Body of pancreas (tissue), 4 donors: ENCODE measurements at places on chromosomes 1 and 21. TPM values are rescaled to one million over a fixed set of nuclear protein-coding genes. Genes with fewer than 3 reads are reported as not detected.
A peak's percentile ranks its signal among the peaks of the same experiment; 100 is the strongest.

DNA sequence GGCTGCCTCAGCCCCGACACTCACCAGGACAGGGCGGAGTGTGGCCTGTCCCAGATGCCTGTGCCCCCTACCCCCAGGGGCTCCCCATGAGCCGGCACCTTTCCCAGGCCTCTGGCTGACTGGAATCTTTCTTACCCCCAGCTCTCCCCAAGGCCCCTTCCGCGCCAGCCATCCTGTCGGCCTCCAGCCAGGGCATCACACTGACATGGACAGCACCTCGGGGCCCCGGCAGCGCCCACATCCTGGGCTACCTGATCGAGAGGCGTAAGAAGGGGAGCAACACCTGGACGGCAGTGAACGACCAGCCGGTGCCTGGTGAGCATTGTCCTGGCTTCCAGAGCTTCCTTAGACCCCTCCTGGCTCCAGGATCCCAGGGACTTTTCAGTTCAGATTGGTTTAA lies 26.5 kb downstream of the IGFN1 start:
- H3K4me3 ChIP-seq: no peak overlapping the region
- H3K4me1 ChIP-seq: no peaks in the 10 kb centered on the region
- no peak overlapping the region for H3K27ac ChIP-seq
- no peaks in the 10 kb centered on the region for H3K27me3 ChIP-seq
- no peaks in the 10 kb centered on the region for H3K36me3 ChIP-seq

Gene MIXL1
- not detected for total RNA-seq

- H3K4me1 ChIP-seq: peaks cover 19% of the 10 kb centered on the region
- no peak overlapping the region for H3K4me3 ChIP-seq
These were observed 60.3 kb downstream of the XCL1 start for GRCh38 chr1:168636642-168637111.

Gene RNU1-3
- total RNA-seq: 15,479 TPM

- H3K27me3 ChIP-seq: no peaks in the 10 kb centered on the region
- peak within 1 kb of the TSS; percentile 85 for H3K27ac ChIP-seq
- H3K36me3 ChIP-seq: peaks cover 2% of the 10 kb centered on the region
- DNase-seq: peak; percentile 93
- peaks cover 22% of the 10 kb centered on the region for H3K4me1 ChIP-seq
These were observed at the start of gene PITHD1 for GRCh38 chr1:23777979-23778814. TSS of gene PITHD1 (plus strand) at chr1:23778418. CDS start at chr1:23778516, 98 bp downstream.

GRCh38 chr1:243520831-243521230 lies 265.0 kb downstream of the SDCCAG8 start:
- no peaks in the 10 kb centered on the region for H3K36me3 ChIP-seq
- H3K27me3 ChIP-seq: no peaks in the 10 kb centered on the region
- no peak overlapping the region for H3K27ac ChIP-seq
- DNase-seq: no peak
- no peak overlapping the region for H3K4me3 ChIP-seq

Gene ERICH3
- total RNA-seq: not detected

DNA sequence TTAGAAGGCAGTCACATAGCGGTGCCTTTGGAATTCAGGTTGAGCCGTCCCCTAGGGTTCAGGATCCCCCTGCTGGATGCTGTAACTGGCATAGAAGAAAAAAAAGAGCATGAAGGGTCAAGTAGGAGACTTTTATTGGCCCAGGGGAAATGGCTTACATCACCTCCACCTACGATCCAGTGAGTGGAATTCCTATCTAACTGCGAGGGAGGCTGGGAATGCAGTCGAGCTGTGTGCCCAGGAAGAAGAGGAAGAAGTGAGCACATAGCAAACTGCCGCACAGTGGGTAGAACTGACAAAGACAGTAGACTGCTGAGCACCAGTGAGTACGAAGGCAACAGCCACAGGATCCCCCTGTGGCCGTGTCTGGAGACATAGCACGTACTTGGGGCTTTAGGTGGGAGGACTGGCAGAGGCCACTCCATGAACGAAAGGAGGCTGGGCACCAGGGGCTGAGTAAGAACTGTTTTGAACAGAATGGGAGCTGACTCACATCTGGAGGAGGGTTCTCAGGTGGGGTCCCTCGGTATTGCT lies 79.2 kb downstream of the RNF220 start:
- H3K27ac ChIP-seq: no peak overlapping the region
- H3K4me1 ChIP-seq: no peaks in the 10 kb centered on the region
- no peaks in the 10 kb centered on the region for H3K36me3 ChIP-seq

GRCh38 chr1:164613176-164613575 lies 54.2 kb downstream of the PBX1 start:
- H3K4me1 ChIP-seq: peaks cover 96% of the 10 kb centered on the region
- no peaks in the 10 kb centered on the region for H3K36me3 ChIP-seq
- peak; percentile 38 for DNase-seq
- peak overlapping the region; percentile 89 for H3K27ac ChIP-seq

- no peak overlapping the region for H3K4me3 ChIP-seq
- no peaks in the 10 kb centered on the region for H3K27me3 ChIP-seq
- no peak overlapping the region for H3K27ac ChIP-seq
- H3K4me1 ChIP-seq: no peaks in the 10 kb centered on the region
- no peaks in the 10 kb centered on the region for H3K36me3 ChIP-seq
These were observed 307.7 kb downstream of the SIPA1L2 start for GRCh38 chr1:232322162-232322734.

DNA sequence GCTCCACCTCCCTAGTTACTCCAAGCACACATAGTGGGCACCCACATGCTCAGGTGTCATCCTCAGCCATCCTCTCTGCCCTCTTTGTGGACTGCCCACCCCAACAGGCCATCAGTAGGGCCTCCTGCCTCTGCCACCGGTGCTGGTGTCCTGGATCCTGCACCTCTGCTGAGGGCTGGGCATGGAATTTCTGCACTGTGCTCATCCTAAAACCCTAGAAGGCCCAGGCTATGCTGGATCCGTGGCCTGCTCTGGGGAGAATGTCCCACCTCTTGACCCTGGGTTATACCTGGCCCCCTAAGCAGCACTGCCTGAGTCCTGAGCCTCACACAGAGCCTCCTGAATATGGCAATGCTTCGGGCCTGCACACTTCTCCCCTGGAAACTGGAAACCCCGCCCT lies 318.3 kb downstream of the MATN1 start:
- peaks cover 2% of the 10 kb centered on the region for H3K27me3 ChIP-seq
- H3K27ac ChIP-seq: no peak overlapping the region
- no peak overlapping the region for H3K4me3 ChIP-seq
- no peak for DNase-seq

GRCh38 chr1:6771441-6771769 lies 13.8 kb upstream of the CAMTA1 start:
- no peaks in the 10 kb centered on the region for H3K36me3 ChIP-seq
- no peaks in the 10 kb centered on the region for H3K27me3 ChIP-seq
- no peak overlapping the region for H3K27ac ChIP-seq
- no peaks in the 10 kb centered on the region for H3K4me1 ChIP-seq
- no peak for DNase-seq

DNA sequence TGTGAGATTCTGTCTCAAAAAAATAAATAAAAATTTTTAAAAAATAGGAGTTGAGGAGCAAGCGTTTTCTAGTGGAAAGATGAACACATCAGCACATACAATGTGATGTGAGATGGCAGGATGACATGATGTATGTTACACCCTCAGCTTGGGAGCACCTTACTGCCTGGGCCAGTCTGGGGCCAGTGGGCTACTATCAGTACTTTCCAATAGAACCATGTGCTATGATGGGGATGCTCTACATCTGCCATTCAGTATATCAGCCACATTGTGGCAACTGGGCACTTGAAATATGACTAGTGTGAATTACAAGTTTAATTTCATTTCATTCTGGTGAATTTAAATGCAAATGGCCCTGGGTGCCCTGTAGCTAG lies 156.0 kb downstream of the PGBD5 start:
- H3K27me3 ChIP-seq: no peaks in the 10 kb centered on the region
- no peak overlapping the region for H3K4me3 ChIP-seq
- peaks cover 8% of the 10 kb centered on the region for H3K36me3 ChIP-seq
- no peak for DNase-seq
- peak overlapping the region; percentile 6 for H3K27ac ChIP-seq
- H3K4me1 ChIP-seq: peaks cover 45% of the 10 kb centered on the region

Gene NEXN
- 13.2 TPM for total RNA-seq

Gene ZFP69B
- total RNA-seq: 1.8 TPM

Gene SMPDL3B
- 28.0 TPM for total RNA-seq

DNA sequence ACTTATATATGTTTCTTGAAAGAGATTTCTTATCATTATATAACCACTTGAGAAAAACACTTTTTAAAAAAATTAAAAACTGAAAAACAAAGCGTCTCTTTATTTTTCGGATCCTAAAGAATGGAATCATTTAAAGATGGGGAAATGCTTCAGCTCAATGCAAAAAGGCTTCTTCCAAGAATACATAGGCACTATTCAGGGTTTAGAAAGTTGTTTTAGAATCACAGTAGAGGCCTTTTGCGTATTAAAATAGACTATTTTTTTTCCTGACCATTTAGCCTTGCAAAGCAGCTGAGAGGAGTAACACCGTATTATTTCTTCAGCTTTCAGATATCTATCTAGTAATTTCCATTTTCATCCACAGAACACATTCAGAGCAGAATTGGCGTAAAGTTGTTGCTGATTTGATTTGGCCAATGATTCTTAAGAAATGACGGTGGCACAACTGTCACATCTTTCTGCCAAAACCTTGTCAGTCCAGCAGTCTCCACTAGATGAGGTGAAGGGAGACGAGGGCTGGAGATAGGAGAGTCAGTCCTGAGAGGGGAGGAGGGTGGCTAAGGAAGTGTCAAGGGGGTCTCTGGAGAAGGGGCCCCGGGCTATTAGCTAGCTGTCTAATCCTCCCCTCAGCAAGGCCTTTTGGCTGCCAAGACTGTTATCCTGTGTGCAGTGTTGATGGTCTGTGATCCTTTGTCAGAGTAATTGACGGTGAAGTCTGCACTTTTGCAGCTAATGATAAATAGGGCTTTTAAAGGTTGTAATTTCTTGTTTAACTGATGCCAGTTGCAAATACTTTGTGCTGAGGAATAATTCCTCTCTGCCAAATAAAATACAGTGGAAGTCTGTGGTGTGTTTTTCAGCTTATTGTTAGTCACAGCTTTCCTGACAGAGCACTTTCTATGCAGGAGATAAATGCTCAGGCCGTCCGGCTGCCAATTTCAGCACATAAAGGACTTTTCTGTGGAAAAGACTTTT lies 34.7 kb downstream of the PRRX1 start:
- no peaks in the 10 kb centered on the region for H3K27me3 ChIP-seq
- no peak overlapping the region for H3K4me3 ChIP-seq
- no peaks in the 10 kb centered on the region for H3K4me1 ChIP-seq
- no peak for DNase-seq
- H3K27ac ChIP-seq: no peak overlapping the region

DNA sequence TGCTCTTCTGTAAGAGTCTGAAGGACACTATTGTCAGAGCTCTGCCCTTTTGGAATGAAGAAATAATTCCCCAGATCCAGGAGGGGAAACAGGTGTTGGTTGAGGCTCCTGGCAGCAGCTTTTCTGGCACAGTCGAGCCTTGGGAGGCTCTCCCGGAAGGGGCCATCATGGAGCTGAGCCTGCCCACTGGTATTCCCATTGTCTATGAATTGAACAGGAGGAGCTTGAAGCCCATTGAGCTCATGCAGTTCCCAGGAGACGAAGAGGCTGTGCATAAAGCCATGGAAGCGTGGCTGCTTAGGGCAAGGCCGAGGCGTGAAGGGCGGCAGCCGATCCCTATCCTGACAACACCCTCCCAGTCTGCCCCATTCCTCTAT lies 26.6 kb downstream of the UBE4B start:
- no peaks in the 10 kb centered on the region for H3K27me3 ChIP-seq
- H3K36me3 ChIP-seq: no peaks in the 10 kb centered on the region
- H3K4me3 ChIP-seq: no peak overlapping the region
- H3K4me1 ChIP-seq: peaks cover 48% of the 10 kb centered on the region
- no peak overlapping the region for H3K27ac ChIP-seq

GRCh38 chr1:204763773-204764427 lies 78.4 kb upstream of the LRRN2 start:
- no peak overlapping the region for H3K27ac ChIP-seq
- H3K4me1 ChIP-seq: peaks cover 12% of the 10 kb centered on the region

- H3K27ac ChIP-seq: no peak overlapping the region
- no peaks in the 10 kb centered on the region for H3K4me1 ChIP-seq
- H3K27me3 ChIP-seq: no peaks in the 10 kb centered on the region
- H3K36me3 ChIP-seq: peaks cover 7% of the 10 kb centered on the region
- no peak for DNase-seq
- H3K4me3 ChIP-seq: no peak overlapping the region
These were observed 15.6 kb downstream of the ARHGEF2 start for GRCh38 chr1:155962599-155963211.

Gene SH2D2A
- total RNA-seq: not detected

- DNase-seq: no peak
- H3K4me1 ChIP-seq: no peaks in the 10 kb centered on the region
- no peak within 1 kb of the TSS for H3K4me3 ChIP-seq
- H3K27ac ChIP-seq: no peak within 1 kb of the TSS
These were observed at the start of gene C1orf226 for GRCh38 chr1:162381383-162381782. TSS of gene C1orf226 (plus strand) at chr1:162381728. CDS start at chr1:162381902, 174 bp downstream.

Gene KCNJ15
- total RNA-seq: 27.5 TPM

- no peaks in the 10 kb centered on the region for H3K27me3 ChIP-seq
- H3K4me1 ChIP-seq: peaks cover 56% of the 10 kb centered on the region
- H3K36me3 ChIP-seq: no peaks in the 10 kb centered on the region
- DNase-seq: no peak
- no peak overlapping the region for H3K4me3 ChIP-seq
These were observed 1.7 kb upstream of the PRDM16 start for GRCh38 chr1:3067301-3067670.

Gene LCA5L
- total RNA-seq: 0.78 TPM

DNA sequence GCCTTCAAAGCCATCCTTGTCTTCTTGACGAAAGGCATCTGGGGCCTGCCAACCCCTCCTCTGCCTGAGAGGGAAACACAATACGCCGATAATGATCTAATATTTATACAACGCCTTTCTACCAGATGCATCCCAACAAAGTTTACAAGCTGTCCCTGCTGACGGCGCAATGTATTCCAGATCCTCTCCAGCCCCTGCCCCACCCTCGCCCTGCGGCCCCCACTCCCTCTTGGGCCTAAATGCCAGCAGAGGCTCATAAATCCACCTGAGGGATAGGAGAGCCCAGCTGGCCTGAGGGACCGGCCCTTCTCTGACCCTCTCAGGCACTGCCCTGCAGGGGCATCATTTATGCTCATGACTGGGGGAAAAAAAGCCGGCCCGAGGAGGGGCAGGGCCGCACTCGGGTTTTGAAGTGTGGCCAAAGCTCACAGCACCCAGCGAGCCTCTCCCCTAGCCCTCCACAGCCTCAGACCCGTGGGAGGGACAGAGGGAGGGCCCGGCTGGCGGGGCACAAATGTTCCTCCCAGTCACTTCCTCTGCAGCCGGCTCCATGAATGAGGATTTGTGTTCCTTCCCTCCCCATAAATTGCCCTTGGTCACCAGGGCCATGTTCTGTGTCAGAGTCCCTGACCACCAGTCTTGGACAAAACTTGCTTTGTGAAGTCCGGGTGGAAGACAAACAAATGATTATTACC lies 140.3 kb downstream of the FOXD2 start:
- H3K27ac ChIP-seq: no peak overlapping the region
- DNase-seq: no peak
- no peak overlapping the region for H3K4me3 ChIP-seq
- peaks cover 7% of the 10 kb centered on the region for H3K4me1 ChIP-seq
- no peaks in the 10 kb centered on the region for H3K36me3 ChIP-seq
